Cardiac muscle cell (in vitro differentiated cells and primary cell): ENCODE measurements at places on chromosomes 6 and 20.

GRCh38 chr20:38812709-38813573 is 7.4 kb downstream of the PPP1R16B start:
- H3K36me3 ChIP-seq = no peaks in the 10 kb centered on the region
- peaks cover 28% of the 10 kb centered on the region for H3K27me3 ChIP-seq
- H3K4me3 ChIP-seq = no peak overlapping the region
- no peaks in the 10 kb centered on the region for H3K4me1 ChIP-seq
- no peak overlapping the region for H3K27ac ChIP-seq

GRCh38 chr6:55679503-55679902 is 100.5 kb upstream of the HMGCLL1 start:
- no peak overlapping the region for H3K4me3 ChIP-seq
- no peaks in the 10 kb centered on the region for H3K27me3 ChIP-seq
- no peak for DNase-seq
- H3K4me1 ChIP-seq = peaks cover 13% of the 10 kb centered on the region
- no peaks in the 10 kb centered on the region for H3K36me3 ChIP-seq

- H3K4me3 ChIP-seq = peak overlapping the region; percentile 76
- H3K27me3 ChIP-seq = peaks cover 27% of the 10 kb centered on the region
- no peak for DNase-seq
- H3K27ac ChIP-seq = no peak overlapping the region
- no peaks in the 10 kb centered on the region for H3K36me3 ChIP-seq
Measured at GRCh38 chr20:2507875-2508630, 662 bp downstream of the ZNF343 start.

DNA sequence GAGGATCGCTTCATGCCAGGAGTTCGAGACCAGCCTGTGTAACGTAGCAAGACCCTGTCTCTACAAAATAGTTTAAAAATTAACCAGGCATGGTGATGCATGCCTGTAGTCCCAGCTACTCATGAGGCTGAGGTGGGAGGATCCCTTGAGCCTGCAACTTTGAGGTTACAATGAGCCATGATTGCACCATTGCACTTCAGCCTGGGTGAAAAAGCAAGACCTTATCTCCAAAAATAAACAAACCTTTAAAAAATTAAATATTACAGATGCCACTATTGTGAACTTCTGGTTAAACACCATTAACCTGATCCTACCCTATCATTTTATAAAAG is 116.8 kb downstream of the ARHGAP18 start:
- no peaks in the 10 kb centered on the region for H3K4me1 ChIP-seq
- no peaks in the 10 kb centered on the region for H3K27me3 ChIP-seq
- H3K4me3 ChIP-seq = no peak overlapping the region

DNA sequence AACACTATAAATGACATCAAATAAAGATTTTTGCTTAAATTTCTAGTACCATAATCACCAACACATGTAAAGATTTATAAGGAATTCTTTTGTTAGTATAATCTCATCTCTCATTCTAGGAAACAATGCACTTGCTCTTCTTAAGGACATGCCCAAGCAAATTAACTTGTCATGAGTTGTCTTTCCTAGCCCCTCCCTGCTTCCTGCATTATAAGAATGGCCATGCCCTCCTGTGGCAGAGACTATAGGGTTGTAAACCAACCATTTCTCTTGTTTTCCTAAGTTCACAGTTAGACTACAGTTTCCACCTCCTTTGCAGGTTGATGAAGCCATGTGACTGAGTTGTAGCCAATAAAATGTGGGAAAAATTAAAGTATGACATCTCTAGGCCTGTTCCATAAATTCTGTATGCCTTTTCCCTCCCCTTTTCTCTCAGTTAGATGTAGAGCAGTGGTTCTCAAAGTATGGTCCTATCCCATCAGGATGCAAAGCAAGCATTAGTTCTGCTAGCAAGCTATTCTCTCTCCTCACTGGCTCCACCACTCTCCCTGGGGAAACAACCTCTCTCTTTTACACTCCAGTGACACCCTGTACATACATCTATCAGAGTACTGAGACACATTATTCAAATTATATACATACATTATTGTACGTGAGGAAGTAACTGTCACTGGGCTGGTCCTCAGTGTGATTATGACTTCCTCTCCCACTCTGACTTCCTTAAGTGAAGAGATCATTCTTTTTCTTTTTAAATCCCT is 295.0 kb downstream of the PKHD1 start:
- no peak overlapping the region for H3K4me3 ChIP-seq
- H3K27me3 ChIP-seq = no peaks in the 10 kb centered on the region
- no peak overlapping the region for H3K27ac ChIP-seq

DNA sequence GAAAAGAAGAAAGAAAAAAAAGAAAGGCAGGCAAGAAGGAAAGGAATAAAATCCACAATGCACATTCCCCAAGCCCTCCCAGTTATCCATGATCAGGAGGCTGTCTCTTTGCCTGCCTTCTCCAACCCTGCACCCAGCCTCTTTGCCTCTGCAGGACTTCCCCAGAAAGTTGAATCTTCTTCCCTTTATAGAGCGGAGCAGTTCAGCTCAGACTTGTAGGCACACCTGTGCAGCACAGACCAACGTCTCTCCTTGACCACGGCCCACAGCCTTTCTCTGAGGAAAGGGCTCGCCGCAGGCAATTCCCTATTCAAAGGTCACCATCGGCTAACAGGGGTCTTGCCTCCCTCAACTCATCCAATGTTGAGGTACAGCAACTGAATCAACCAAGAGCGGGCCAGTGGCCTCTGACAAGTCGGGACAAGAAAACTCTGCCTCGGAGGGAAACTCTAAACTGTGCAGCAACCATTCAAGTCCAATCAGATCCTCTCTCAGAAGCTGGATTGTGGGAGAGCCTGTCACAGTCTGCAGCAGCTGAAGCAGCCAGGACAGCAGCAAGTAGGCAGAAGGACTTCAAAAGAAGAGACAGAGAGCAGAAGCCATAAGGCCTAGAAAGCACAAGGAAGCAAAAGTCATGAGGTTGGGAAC is 529.2 kb upstream of the JARID2 start:
- no peak for DNase-seq
- no peak overlapping the region for H3K27ac ChIP-seq
- no peaks in the 10 kb centered on the region for H3K36me3 ChIP-seq
- no peaks in the 10 kb centered on the region for H3K27me3 ChIP-seq

- H3K27ac ChIP-seq = no peak overlapping the region
- peaks cover 6% of the 10 kb centered on the region for H3K4me1 ChIP-seq
- H3K27me3 ChIP-seq = no peaks in the 10 kb centered on the region
- H3K4me3 ChIP-seq = no peak overlapping the region
Measured at GRCh38 chr6:106194949-106195921, 109.1 kb downstream of the PRDM1 start.

GRCh38 chr6:168632694-168633093 is 191.7 kb downstream of the SMOC2 start:
- no peak overlapping the region for H3K27ac ChIP-seq
- no peak for DNase-seq
- no peak overlapping the region for H3K4me3 ChIP-seq
- H3K36me3 ChIP-seq = no peaks in the 10 kb centered on the region
- no peaks in the 10 kb centered on the region for H3K27me3 ChIP-seq
- no peaks in the 10 kb centered on the region for H3K4me1 ChIP-seq

DNA sequence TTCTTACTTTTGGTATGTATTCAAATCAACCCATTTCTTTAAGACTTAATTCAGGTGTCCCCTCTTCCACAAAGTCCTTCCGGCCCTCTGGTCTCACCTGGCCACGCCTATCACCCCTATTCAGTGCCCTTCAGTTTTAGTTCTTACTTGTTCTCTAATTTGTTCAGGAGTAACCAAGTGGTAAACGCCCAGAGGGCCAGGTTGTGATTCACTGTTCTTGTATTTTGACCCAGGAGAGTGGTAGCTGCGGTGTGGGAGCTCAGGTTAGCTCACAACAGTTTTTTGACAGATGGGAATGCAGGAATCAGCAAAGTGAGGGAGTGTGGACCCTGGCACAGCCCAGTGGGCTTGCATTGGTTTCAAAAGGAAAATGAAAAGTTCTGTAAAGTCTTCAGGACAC is 81.7 kb upstream of the RIPOR2 start:
- no peaks in the 10 kb centered on the region for H3K36me3 ChIP-seq
- H3K4me3 ChIP-seq = no peak overlapping the region
- no peaks in the 10 kb centered on the region for H3K27me3 ChIP-seq

DNA sequence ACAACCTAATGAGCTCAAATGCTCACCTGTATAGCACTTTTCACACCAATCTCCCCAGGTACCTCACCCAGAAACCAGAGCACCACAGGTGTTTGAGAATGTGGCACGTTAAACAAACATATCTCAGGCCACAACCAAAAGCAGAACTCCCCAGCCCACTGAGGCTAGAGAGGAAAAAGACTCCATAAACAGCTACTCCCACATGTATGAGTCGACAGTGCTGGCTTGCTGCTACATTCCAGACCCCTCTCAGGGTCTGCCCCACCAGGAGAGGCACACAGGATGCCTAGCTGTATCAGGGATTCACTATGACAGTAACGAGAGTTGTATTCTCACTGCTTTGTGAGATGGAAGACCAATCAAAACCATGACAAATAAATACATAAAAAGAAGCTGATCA is 242.6 kb upstream of the ARID1B start:
- no peaks in the 10 kb centered on the region for H3K27me3 ChIP-seq
- no peak for DNase-seq
- H3K4me3 ChIP-seq = no peak overlapping the region

GRCh38 chr6:21791581-21791980 is 198.0 kb downstream of the SOX4 start:
- H3K4me1 ChIP-seq = no peaks in the 10 kb centered on the region
- peak; percentile 89 for DNase-seq
- no peaks in the 10 kb centered on the region for H3K27me3 ChIP-seq
- no peaks in the 10 kb centered on the region for H3K36me3 ChIP-seq
- no peak overlapping the region for H3K4me3 ChIP-seq
- no peak overlapping the region for H3K27ac ChIP-seq

DNA sequence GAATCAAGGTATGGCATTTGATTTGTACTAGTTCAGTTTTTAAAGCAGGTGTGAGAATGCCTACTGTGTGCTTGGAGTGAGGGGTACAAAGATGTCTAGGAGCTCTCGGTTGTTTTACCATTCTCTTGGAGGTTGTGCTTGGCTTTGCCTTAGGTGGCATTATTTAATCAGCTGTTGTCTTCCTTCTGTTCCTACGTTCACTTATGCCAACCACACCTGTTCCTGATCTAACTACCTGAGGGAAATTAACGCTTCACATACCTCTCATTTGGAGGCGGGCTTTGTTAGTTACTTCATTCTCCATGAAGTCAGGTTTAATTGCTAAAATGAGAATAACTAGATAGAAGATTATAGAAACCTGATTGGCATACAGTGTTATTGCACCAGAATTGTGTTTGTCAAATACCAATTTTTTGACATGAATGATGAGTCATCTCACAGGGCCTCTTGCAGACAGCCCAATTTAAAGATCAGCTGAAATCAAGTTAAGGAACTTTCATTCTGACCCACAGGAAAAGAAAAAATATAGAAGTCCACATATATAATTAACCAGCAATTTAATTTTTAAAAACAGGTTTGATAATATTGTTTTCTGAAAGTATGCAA is 24.8 kb upstream of the PBOV1 start:
- H3K27me3 ChIP-seq = peaks cover 2% of the 10 kb centered on the region
- H3K4me1 ChIP-seq = no peaks in the 10 kb centered on the region
- no peak for DNase-seq
- H3K27ac ChIP-seq = no peak overlapping the region
- no peaks in the 10 kb centered on the region for H3K36me3 ChIP-seq

GRCh38 chr6:7264686-7265384 is 48.2 kb downstream of the SSR1 start:
- H3K4me3 ChIP-seq = no peak overlapping the region
- no peak overlapping the region for H3K27ac ChIP-seq
- no peaks in the 10 kb centered on the region for H3K36me3 ChIP-seq
- DNase-seq = no peak
- no peaks in the 10 kb centered on the region for H3K27me3 ChIP-seq

- H3K27ac ChIP-seq = no peak overlapping the region
- peaks cover 10% of the 10 kb centered on the region for H3K4me1 ChIP-seq
- H3K27me3 ChIP-seq = no peaks in the 10 kb centered on the region
- H3K4me3 ChIP-seq = no peak overlapping the region
- no peaks in the 10 kb centered on the region for H3K36me3 ChIP-seq
- DNase-seq = no peak
Measured at GRCh38 chr6:45966797-45967196, 48.9 kb downstream of the CLIC5 start.

DNA sequence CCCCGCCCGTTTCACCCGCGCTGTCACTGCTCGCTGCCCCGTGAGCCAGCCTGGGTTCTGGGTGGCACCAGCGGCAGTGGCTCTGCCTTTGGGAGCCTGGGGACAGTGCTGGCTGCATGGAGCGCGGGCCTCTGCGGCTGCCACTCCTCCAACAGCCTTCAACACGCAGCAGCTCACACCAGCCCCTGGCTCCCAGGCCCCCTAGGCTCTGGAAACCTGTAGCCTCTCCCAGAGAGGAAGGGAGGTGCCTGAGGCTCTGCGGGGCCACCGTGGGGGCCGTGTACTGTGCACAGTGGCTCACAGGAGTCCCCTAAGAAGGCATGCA is 163.9 kb upstream of the AFDN start:
- H3K36me3 ChIP-seq = no peaks in the 10 kb centered on the region
- H3K4me3 ChIP-seq = no peak overlapping the region
- peaks cover 17% of the 10 kb centered on the region for H3K4me1 ChIP-seq
- H3K27me3 ChIP-seq = no peaks in the 10 kb centered on the region
- no peak for DNase-seq
- no peak overlapping the region for H3K27ac ChIP-seq

DNA sequence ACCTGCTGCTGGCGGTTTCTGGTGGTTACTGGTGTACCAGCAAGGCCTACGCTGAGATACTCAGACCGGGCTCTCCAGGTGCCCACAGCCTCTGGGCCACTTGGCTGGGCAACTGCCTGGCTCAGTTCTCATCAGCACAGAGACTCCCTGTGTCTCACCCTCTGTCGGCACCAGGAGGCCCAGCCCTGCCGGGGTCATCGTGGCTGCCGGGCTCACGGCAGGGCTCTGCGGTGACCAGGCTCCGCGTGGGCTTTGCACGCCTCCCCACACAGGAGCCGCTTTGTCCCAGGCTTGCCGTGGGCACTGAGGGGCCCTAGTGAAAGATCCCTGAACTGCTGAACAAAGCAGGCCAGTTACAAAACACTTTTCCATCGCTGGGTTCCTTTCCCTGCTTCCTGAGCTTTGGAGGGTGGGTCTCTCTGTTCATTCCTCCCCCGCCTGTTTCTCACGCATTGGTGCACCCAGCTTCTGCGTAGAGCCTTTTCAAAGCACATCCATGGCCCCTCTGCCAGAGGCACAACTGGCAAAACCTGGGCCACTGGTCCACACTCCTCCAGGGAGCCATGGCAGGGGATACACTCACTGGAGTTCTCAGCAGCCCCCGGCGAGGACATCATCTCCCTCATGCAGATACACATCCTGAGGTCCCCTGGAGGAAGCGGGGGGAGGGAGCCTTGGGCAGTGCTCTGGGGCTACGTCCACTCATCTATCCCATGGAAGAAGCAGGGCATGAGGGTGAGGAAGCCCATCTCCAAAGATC is 117.0 kb downstream of the NFATC2 start:
- H3K27me3 ChIP-seq = no peaks in the 10 kb centered on the region
- H3K4me3 ChIP-seq = no peak overlapping the region
- peaks cover 27% of the 10 kb centered on the region for H3K4me1 ChIP-seq
